Epithelial cell of alveolus of lung (primary cell): ENCODE measurements at places on chromosomes 13 and 19. TPM values are rescaled to one million over a fixed set of nuclear protein-coding genes. Genes with fewer than 3 reads are reported as not detected.

Gene BTBD2
- 77.4 and 137 TPM in 2 replicates for total RNA-seq

Gene LDLR
- 55.3 and 185 TPM in 2 replicates for total RNA-seq

Gene MEDAG
- 13.1 and 13.6 TPM in 2 replicates for total RNA-seq

Gene C3
- total RNA-seq, result 45.8 and 56.1 TPM in 2 replicates

Gene ZIM2
- total RNA-seq, result 0.08 TPM in 1 of 2 replicates, not detected in the other

Gene OVOL3
- total RNA-seq, result not detected in 2 replicates

Gene TUBA3C
- not detected in 2 replicates for total RNA-seq

Gene POLD1
- 25.5 and 33.4 TPM in 2 replicates for total RNA-seq

Gene SOX1
- not detected in 2 replicates for total RNA-seq

Gene TFPT
- total RNA-seq, result 21.6 and 33.9 TPM in 2 replicates

Gene PTGER1
- 3.9 and 15.1 TPM in 2 replicates for total RNA-seq

Gene PABPC3
- total RNA-seq, result under 0.01 and 0.56 TPM in 2 replicates

Gene VAV1
- total RNA-seq, result 1.0 TPM in 1 of 2 replicates, not detected in the other
